ENCODE measurements at places on chromosomes 16 and 17.

GRCh38 chr16:86668136-86668910 lies 90.0 kb downstream of the FOXL1 start:
- DNase-seq: no peak

GRCh38 chr17:38584350-38584925 lies 21.3 kb downstream of the SRCIN1 start:
- peak; percentile 83 for DNase-seq

- no peak for DNase-seq
These were observed 99.2 kb upstream of the TMEM97 start for GRCh38 chr17:28219771-28220170.

DNA sequence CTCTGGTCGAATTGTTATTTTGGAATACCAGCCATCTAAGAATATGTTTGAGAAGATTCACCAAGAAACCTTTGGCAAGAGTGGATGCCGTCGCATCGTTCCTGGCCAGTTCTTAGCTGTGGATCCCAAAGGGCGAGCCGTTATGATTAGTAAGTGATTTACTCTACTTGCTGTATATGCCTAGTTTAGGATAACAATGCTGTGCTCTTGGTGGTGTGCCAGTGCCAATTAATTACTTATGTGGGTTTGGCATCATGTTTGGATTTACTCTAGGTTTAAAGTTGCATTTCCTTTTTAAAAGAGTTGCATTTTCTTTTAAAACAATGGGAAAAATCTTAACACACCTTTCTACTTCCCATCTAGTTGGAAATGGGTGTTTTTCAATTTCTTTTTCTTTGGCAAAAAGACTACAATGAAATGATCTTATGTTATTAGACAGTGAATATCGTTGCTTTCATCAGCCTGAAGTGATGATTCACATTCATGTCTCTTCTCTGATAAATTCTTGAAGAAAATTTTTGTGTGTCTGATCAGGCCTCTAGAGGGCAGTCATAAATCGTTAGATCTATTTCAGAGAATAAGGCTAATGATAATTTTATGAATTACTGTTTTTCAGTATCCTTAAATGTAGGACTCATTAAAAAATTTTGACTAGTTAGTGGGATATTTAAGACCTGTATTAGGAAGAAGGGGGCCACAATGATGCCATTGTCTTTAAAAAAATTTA lies 5.6 kb downstream of the SF3B3 start:
- peak; percentile 25 for DNase-seq

GRCh38 chr16:82630219-82630618 lies 3.5 kb downstream of the CDH13 start:
- no peak for DNase-seq

- DNase-seq: no peak
These were observed 82.9 kb downstream of the SDR42E1 start for GRCh38 chr16:81928271-81928918.

DNA sequence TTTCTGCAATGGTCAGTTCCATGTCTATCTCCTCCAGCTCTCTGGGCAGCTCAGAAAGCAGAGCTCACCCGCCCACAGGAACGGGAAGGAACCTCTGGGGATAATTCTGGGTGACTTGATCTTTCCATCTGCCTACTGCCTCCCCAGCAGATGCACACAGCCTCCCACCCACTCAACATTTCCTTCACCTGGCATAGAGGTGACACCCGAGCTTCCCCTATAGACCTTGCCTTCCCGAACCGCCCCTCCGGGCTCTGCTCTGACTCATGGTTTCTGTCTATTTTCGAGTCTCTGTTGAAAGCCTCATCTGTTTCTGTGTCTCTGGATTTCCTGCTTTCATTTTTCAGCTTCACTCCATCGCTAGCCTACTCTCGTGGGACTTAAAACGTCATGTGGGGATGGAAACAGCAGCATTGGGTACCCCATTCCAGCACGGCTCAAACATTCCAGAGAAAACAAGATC lies 11.4 kb downstream of the GGA3 start:
- peak; percentile 84 for DNase-seq

DNA sequence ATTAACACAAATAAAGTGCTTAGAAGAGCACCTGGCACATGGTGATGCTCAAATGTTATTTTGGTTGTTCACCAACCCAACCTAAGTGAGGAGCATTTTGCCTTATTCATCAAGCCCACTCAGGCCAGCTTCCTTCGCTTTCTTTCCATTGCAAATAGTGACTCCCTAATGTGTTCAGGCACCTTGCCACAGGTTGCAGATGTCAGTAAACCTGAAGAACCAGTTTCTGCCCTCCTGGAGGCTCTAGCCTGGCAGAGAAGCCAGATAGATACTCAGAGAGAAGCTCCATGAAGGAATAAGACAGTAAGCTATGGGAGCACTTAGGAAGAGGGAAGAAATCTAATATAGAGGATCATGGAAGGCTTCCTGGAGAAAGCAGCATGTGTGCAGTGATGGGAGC lies 23.9 kb downstream of the GPR139 start:
- no peak for DNase-seq

- no peak for DNase-seq
These were observed 82.8 kb downstream of the PLCG2 start for GRCh38 chr16:81861915-81862314.

DNA sequence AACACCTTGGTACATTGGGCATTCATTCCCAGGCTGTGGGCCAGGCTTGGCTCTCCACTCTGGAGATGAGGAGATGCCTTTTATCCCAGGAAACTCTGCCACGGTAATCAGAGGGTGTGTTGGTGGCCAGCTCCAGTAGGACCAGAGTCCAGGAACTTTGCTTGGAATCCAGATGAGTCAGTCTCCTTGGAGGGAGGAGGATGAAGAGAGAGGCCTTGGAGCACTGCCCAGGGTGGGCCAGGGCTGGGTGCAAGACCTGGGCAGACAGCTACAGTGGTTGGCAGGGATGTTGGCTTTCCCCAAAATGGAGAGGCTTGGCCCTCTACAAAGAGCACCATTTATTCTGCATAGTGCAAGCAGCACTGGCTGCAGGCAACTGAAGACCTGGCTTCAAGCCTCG lies 209.0 kb downstream of the RGS9 start:
- no peak for DNase-seq

GRCh38 chr16:28477311-28477920 lies 5.3 kb upstream of the NPIPB7 start:
- no peak for DNase-seq

DNA sequence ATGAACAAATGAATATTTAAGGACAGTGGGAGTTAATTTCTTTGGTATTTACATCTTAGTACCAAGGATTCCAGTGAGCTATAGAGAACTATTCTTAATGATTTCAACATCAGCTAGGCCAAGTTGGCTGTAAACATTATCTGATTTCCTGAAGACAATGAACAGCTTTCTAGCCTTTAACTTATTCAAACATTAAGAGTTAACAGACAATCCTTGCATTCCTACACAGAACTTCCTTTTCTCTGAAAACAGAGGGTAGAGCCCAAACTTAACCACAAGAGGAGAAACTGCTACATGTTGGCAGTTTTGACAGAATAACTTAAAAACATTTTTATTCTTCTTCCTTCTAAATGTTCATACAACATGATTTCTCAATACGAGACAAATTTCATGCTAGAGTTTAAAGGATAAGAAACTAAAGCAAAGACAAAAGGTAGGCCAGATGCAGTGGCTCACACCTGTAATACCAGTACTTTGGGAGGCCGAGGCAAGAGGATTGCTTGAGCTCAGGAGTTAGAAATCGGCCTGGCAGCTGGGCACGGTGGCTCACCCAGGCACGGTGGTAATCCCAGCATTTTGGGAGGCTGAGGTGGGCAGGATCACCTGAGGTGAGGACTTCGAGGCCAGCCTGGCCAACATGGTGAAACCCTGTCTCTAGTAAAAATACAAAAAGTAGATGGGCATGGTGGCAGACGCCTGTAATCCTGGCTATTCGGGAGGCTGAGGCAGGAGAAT lies 4.4 kb downstream of the CRLF3 start:
- DNase-seq: no peak

DNA sequence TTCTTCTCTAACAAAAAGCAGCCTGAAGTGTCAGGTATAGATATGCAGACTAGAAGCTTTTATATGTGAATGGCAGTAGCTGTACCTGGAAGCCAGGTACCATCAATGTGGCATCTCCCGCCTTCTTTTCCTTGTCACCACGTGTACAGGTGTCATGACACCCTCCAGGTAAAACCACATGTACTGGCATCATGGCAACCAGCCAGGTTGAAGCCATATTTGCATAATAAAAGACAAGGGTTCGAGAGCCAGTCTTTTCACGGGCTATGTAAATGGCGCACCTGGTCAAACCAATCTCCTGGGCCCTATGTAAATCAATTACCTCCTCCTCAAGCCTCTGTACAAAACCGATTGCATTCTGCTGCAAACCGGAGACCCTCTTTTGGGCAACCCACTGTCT lies 541.3 kb downstream of the CDH11 start:
- no peak for DNase-seq

- no peak for DNase-seq
These were observed 85.5 kb upstream of the CREBBP start for GRCh38 chr16:3965781-3966582.

- DNase-seq: no peak
These were observed 164.8 kb upstream of the DYNLRB2 start for GRCh38 chr16:80375973-80376372.

DNA sequence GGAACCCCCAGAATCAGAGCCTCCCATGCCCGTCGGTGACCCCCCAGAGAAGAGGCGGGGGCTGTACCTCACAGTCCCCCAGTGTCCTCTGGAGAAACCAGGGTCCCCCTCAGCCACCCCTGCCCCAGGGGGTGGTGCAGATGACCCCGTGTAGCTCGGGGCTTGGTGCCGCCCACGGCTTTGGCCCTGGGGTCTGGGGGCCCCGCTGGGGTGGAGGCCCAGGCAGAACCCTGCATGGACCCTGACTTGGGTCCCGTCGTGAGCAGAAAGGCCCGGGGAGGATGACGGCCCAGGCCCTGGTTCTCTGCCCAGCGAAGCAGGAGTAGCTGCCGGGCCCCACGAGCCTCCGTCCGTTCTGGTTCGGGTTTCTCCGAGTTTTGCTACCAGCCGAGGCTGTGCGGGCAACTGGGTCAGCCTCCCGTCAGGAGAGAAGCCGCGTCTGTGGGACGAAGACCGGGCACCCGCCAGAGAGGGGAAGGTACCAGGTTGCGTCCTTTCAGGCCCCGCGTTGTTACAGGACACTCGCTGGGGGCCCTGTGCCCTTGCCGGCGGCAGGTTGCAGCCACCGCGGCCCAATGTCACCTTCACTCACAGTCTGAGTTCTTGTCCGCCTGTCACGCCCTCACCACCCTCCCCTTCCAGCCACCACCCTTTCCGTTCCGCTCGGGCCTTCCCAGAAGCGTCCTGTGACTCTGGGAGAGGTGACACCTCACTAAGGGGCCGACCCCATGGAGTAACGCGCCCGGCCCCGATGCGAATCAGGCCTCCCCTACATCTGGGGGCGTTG lies 4.0 kb downstream of the TPSG1 start:
- no peak for DNase-seq

GRCh38 chr16:81711657-81712319 lies 67.3 kb upstream of the PLCG2 start:
- DNase-seq: no peak

- peak; percentile 36 for DNase-seq
These were observed 834 bp upstream of the TXNDC11 start for GRCh38 chr16:11743308-11744074.

GRCh38 chr17:77441130-77441920 lies 300.6 kb downstream of the SEC14L1 start:
- DNase-seq: peak; percentile 83

GRCh38 chr16:179211-180092 lies 807 bp upstream of the HBQ1 start:
- DNase-seq: no peak

- DNase-seq: no peak
These were observed 167.3 kb upstream of the ZNF267 start for GRCh38 chr16:31706318-31706717.

DNA sequence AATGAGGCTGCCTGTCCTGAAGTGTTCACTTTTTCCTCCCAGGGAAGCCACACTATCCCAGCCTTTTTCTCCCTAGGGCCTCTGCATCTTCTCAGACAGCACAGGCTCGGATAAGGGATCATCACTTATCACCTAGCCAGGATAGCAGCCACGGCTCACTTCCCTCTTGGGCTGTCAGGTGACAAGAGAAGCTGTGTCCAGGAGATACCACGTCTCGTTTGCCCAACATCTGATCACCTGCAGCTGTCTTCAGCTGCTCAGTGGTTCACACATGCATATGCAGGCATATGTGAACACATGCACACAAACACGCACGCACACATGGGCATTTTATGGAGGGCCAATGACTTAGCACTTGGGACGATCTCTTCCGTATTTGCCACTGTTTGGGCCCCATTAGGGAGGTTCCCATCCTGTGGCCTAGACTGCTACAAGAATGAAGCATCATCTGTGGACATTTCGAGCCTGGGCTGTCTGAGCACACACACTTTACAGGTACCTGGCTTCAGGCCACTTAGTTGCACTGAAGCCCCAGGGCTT lies 32.4 kb upstream of the ADORA2B start:
- no peak for DNase-seq

DNA sequence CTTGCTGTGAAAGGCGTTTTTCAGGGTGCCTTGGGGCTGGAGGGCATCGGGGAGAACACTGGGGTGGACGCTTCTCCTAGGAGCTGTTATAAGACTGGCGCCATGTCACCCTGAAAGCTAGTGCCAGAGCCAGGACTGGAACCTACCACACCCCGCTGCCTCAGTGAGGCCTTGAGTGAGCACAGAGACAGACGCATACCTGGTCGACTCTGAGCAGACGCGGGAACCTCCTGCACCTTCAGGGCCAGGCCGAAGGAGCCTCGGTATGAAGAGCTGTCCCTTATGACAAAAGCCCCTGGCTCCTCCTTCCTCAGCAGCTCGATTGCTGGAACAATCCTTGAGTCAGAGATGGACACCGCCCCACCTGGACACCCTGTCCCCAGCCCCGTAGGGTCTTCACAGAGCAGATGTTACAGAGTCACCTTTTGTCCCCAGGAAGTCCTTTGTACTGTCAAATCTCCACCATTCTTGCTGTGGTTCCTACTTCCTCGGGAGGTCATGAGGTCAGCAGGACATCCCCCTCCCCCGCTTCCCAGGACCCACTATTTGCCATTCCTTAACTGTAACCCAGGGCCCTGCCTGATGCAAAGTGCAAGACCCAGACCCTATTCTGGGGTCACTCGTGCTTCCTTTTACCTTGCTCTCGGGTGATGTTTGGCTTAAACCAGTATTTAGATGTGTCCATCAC lies 17.0 kb downstream of the TNS4 start:
- no peak for DNase-seq

DNA sequence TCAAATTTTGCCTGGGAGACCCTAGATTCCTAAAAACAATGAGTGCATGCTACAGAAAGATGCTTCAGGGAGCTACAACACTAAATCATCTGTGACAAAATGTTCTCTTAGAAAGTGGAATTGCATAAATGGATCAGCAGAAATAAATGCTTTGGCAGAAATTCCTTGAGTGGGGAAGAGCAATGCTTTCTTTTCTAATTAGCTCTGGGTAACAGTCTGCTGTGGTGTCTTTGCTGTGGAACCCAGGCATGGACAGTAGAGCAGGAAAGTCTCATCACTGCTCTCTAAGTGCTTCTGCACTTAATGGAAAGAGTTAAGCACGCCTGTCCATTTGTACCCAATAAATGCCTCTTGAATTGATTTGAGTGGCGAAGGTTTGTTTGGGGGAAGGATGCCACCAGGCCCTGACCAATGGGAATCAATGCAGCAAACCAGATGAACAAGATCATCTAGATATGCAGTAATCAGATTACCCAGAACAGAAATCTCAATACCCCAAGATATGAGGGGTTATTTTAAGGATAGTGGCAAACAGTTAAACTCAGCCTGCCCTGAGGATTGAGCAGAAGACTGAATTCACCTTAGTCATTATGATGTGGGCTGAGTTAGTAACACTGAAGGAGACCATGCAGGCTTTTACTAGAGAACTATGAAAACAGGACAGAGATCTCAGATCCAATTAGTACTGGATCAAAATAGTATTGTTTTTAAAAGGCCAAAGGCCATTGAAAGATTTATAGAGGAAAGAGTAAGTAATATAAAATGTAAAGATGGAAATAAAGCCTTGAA lies 13.6 kb downstream of the HLF start:
- DNase-seq: no peak

Data from GM13977 (cell line).